ENCODE measurements at places on chromosomes 1 and 21. TPM values are rescaled to one million over a fixed set of nuclear protein-coding genes. Genes with fewer than 3 reads are reported as not detected.

- no peak for DNase-seq
These were observed 24.1 kb upstream of the NFASC start for GRCh38 chr1:204846546-204846945.

- DNase-seq = no peak
These were observed 14.1 kb upstream of the IL10 start for GRCh38 chr1:206786212-206786886.

- no peak for DNase-seq
These were observed 41.6 kb upstream of the LRIG2 start for GRCh38 chr1:113031171-113031933.

- peak; percentile 27 for DNase-seq
These were observed 32.6 kb downstream of the SLC44A3 start for GRCh38 chr1:94852788-94853187.

DNA sequence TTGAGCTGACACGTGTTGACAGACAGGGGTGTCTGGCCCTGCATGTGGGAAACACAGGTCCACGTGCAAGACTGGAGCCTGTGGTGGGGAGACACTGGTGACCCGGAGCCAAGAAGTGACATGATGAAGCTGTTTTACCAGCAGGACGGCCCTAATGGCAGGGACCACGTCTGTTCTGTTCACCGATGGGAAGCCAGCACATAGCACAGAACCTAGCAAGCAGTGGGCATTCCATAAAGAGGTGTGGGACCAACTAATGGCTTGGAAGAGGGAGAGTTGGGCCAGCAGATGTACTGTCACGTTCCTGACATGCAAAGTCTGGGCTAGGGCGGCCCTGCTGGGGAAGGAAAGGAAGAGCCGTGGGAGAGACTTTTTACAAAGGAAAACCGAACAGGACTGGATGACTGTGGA is 15.3 kb downstream of the NAV1 start:
- DNase-seq = no peak

GRCh38 chr21:45620201-45620923 is 23.2 kb upstream of the PCBP3 start:
- DNase-seq = no peak

DNA sequence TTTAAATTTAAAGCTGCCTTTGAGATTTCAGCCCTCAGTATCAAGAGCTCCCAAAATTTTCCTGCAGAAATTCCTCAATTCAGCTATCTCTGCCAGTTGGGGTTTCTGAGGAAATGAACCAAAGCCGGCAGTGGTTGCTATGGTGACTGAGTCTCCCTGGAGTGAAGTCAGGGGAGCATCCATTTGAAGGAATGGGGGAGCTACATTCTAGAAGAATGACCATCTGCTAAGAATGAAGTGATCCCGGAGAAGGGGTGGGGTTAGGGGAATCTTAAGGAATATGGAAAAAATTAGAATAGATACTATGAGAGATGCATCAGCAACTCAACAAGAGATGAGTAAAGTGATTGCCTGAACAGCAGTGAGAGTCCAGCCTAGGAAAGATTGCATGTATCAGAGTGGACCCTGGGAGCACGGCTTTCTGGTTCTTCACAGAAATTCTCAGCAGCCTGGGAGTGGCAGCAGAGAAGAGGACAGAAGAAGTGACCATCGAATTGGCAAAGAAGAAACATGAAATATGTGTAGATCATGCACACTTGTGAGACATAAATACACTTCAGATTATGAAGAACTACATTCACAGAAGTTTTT is 94.7 kb downstream of the CHD1L start:
- DNase-seq = no peak

- DNase-seq = no peak
These were observed 42.2 kb downstream of the BTF3L4 start for GRCh38 chr1:52098139-52098871.

SLC1A7 gene
- total RNA-seq = not detected

NR5A2 gene
- under 0.01 TPM for total RNA-seq

DDR2 gene
- total RNA-seq = 245 TPM

BRDT gene
- total RNA-seq = not detected

FABP3 gene
- total RNA-seq = 5.6 TPM

LCE3D gene
- total RNA-seq = not detected
